ENCODE measurements at places on chromosomes 5 and 9. TPM values are rescaled to one million over a fixed set of nuclear protein-coding genes. Genes with fewer than 3 reads are reported as not detected.

GRCh38 chr9:20981486-20981885, 50.0 kb downstream of the HACD4 start:
- DNase-seq = no peak

- no peak for DNase-seq
These were observed 30.1 kb downstream of the CHD1 start for GRCh38 chr5:98898743-98899142.

- DNase-seq = no peak
These were observed 205.6 kb downstream of the C9orf50 start for GRCh38 chr9:129414993-129415941.

GRCh38 chr9:23288545-23288944, 537.5 kb downstream of the ELAVL2 start:
- DNase-seq = no peak

DNA sequence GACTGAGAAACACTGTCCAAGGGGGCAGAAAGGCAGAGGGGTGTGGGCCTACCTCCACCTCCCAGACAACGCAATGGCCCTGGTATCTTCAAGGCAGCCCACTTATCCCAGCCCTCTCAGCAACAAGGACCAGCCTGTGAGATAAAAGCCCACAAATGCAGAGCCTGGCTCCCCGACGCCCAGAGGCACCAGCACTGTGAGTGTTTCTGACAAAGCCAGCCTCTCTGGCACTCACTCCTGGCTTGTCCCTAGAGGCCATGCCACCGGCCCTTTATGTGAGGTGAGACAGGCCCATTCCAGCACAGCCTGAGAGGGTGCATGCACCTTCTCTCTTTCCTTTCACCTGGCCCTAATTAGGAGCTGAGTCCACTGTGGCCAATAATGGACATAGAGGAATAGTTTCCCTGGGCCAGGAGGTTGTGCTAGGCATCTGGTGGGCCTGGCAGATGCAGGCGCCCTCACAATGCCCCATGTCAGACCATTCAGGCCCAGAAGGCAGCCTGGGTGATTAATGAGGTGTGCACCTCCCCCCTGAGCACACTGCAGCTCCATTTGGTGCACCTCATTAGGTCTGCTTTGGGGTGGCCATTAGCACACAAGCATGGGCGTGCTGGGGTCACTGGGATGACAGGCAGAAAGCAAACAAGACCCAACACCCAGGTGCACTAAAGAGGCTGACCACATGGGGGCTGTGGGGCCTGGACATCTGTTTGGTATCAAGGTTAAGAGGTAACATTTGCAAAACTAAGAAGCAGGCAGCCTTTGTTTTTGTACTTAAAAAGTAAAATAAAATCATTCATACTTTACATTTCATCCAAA, 176.0 kb downstream of the MED10 start:
- DNase-seq = no peak

The SLCO6A1 gene
- total RNA-seq = not detected

DNA sequence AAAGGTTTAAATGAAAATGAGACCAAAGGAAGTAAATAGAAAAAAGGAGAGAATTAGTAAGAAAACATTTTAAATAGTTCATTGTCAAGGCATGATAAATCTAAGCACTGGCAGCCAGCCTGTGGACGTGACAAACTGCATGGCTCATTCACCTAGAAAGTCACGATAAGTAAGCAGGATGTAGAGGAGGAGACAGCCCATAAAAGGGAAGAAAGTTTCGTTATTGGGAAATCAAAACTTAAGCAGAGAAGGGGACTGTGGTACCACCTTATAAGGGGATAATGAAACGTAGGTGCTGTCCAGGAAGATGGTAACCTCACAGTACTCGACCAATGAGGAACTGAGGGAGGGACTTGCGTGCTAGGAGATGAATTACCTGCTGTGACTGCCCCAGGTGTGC, 494.5 kb upstream of the GRAMD2B start:
- no peak for DNase-seq

GRCh38 chr5:142015781-142016533, 3.1 kb upstream of the GNPDA1 start:
- DNase-seq = no peak

DNA sequence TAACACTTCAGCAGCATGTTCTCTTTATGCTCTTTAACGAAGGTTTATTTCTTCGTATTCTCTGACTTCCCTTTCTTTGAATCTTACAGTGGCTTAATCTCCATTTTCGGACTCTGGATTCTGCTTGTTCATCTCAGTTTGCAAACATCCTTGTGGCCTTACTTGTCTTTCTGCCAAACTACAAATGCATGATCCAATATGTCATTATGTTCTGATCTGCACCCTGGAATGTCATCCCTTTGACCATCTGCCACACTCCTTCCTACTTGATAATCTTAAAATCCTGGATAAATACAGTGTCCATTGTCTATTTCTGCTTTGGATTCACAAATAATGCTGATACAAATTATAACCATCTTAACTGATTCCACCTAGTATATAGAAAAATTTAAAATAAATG, 499.2 kb downstream of the CDH18 start:
- DNase-seq = no peak
